GM12865 (cell line): ENCODE measurements at places on chromosomes 6 and 20.

DNA sequence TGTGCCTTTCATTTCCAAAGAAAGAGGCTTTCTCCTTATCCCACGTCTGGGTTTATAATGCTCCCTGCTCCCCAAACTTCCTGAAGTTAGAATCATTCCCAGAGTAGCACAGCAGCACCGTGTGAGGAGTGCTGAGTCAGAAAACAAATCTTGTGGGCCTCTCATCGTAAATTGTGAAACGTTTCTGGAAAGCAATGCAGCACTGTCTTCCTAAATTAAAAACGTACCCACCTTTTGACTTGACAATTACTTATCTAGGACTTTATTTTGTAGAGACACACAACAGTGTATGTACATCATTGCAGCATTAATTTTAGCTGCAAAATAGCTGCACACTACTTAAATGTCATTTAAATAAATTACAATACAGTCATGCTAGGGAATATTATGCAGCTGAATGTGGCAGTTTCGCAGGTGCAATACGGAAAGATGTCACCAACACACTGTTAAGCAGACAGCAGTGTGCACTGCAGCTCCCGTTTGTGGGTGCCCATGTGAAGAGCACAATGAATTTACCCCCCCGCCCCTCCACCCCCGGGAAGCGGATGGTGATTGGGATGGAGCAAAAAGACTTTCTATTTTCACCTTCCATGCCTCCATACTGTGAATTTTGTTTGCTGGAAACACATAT is 30.8 kb downstream of the RRBP1 start:
- no peak for DNase-seq

- DNase-seq, result no peak
Observed at GRCh38 chr6:156879186-156879585, 102.0 kb downstream of the ARID1B start.

DNA sequence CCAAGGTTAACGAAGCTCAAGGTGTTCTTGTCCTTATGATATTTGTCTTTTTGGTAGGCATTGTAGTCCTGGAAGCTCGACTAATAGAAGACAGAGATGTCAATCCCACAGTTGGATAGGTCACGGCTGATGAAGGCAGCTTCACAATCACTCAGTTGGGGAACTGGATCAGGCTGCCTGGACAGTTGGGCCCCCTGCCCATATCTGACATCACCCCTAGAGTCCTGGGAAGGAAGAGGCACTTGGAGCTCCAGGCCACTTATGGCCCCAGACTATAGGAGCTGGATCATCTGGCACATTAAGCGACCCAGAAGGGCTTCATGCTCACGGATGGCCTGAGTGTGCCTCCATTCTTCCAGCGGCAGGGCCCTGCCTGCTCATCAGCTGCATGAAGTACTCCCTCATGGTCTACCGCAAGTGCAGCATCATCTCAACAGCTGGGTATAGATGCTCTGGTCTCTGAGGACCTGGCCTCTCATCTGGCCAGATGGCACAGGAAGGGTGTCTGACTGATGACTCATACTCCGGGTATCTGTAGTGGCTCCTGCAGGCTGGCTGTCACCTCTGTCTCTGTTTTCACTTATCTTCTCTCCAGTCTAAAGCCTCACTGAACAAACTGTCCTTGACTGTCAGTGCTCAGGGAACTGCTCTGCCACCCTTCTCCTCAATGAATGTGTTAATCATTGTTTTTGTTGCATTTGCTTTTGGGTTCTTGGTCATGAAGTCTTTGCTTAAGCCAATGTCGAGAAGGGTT is 29.2 kb upstream of the SSR1 start:
- DNase-seq, result peak; percentile 46

DNA sequence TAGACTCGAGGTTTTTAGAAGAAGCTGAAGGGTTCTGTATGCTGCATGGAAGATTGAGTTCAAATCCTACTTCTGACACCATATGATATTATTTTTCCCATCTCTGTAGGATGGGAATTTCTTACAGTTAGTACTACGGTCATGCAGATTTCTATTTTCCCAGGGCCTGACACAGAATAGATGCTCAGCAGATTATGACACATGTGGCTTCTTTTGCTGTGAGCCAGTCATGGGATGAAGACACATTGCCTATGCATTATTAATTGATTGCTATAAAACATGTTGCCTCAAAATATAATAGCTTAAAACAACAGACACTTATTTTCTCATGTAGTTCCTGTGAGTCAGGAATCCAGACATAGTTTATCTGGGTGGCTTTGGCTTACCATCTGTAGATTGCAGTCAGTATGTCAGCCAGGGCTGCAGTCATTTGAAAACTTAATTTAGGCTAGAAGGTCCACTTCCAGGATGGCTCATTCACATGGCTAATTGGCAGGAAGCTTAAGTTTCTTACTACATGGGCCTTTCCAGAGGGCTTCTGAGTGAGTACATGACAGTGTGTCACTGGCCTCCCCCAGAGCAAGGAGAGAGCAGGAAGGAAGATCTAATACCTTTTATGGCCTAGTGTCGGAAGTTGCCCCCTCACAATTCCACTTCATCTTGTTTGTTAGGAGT is 29.5 kb downstream of the TOP1 start:
- no peak for DNase-seq

DNA sequence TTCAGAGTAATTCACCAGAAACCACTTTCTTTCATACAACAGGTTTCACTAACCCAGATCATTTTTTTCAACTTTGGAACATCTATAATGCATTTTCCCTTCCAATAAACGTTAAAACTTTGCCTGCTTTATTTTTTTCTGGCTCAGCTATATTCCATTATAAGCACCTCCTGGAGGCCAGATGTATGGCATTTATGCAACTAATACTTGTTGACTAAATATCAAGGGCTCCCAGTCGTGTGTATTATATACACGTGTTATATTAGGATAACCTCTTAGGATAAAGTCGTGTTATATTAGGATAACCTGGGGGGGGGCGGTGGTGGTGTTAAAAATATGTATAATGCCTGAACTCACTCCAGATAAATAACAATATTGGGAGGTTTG is 6.7 kb downstream of the OPN5 start:
- no peak for DNase-seq

GRCh38 chr6:109260701-109261100 is 121.6 kb downstream of the CD164 start:
- DNase-seq, result no peak

DNA sequence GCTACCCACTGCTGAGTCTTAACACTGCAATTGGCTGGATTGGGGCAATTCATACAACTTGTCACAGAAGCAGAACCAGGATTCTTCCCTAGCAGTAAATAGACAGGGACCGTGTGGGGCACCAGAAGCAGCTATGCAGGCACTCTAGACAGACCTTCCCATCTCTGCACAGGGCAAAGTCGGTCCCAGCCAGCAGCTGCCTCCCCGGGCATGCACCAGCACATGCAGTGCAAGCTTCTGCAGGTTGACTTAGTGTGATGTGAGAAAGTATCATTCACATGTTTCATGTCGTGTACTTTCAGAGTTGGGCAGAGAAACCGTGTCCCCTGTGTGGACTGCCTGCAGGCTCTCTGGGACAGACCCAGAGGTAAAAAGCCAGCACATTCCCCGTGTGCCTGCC is 98.0 kb upstream of the FOXA2 start:
- DNase-seq, result no peak

GRCh38 chr20:41080866-41081265 is 52.2 kb downstream of the TOP1 start:
- DNase-seq, result no peak

DNA sequence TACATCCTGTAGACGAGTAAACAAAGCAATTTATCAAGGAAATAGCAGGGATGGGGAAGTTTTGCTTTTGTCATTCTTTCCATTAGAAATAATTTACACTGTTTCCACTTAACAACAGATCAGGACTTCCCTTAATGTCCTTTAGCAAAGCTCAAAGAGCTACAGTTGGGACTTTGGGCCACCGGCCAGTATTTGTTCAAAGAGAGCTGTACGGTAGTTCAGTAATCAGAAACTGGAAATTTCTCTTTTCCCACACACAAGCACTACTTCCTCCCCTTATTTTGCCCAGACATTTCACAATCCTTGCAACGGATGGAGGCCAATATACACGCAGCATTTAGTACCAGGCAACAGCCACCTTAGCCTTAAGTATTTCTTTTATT is 12.1 kb upstream of the HINT3 start:
- no peak for DNase-seq

DNA sequence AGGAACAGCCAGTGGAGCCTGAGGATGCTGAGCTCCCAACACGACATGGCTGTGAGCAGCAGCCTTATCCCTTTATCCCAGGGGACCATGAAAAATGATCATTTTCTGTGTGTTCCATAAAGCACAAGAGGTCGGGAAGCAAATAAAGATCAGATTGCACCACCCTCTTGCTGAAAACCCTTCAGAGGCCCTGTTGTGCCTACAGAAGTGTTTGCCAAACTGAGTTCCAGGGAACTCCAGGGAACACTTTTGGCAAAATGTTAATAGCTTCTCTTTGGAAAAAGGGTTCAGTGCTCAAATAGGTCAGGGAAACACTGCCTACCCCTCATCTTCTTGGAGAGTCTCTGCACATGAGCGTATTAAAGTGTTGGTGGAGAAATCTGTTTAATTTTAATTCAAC is 24.4 kb downstream of the ARMC2 start:
- DNase-seq, result no peak

GRCh38 chr6:134938896-134939295 is 11.0 kb downstream of the ALDH8A1 start:
- peak; percentile 59 for DNase-seq

- peak; percentile 95 for DNase-seq
Observed at GRCh38 chr6:26195376-26195923, 108.2 kb downstream of the HFE start.

DNA sequence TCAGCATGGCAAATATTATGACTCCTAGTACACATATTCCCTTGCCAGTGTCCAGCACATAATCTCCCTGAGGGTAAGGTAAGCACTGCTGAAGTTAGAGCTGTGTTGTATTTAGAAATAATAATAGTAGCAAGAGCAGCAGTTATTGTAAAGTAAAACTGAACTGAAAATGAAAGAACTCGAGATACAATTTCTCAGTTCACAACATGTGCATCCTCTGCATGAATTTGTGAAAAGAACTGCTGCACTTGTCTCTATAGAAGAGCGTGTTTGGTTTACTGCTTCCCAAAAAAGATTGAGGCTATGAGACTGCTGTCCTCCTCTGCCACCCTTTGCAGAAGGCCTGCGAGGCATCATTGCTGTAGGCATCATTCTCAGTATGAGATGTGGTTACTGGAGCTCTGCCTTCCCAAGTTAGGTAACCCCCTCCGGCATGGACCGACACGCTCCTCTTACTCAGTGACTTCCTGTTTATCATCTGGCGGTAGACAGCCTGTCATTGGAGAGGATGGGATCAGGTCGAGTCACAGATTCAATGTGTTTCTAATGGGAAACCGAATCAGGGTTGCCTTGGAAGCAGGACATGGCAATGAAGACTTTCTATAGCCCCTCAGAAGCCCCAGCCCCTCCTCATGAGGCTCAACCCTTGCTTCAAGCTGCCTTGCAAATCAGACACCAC is 48.1 kb downstream of the SLC24A3 start:
- peak; percentile 29 for DNase-seq

GRCh38 chr20:22833851-22834250 is 201.3 kb upstream of the SSTR4 start:
- DNase-seq, result no peak

DNA sequence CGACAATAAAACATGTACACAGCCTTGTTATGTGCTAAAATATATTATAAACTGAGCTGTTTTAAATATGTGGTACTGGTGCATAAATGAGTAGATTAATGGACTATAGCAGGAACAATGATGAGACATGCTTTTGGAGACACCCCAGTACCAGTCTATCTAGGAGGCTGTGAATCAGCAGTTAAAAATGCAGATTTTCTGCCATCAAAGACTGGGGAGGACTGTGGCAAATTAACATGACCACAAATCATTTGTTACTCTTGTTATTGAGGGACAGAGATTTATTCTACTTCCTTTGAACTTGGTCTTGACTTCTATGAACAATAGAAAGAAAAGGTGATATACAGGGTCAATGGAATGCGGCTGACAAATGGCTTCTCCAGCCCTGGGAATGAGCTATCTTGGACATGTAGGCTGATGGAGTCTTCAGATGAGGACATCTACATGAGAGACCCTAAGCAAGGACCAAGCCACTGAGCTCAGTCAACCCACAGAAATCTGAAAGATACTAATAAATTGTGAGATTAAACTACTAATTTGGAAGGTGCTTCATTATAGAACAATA is 551.7 kb upstream of the GJE1 start:
- no peak for DNase-seq

GRCh38 chr6:5566718-5567117 is 305.4 kb downstream of the FARS2 start:
- DNase-seq, result peak; percentile 85

DNA sequence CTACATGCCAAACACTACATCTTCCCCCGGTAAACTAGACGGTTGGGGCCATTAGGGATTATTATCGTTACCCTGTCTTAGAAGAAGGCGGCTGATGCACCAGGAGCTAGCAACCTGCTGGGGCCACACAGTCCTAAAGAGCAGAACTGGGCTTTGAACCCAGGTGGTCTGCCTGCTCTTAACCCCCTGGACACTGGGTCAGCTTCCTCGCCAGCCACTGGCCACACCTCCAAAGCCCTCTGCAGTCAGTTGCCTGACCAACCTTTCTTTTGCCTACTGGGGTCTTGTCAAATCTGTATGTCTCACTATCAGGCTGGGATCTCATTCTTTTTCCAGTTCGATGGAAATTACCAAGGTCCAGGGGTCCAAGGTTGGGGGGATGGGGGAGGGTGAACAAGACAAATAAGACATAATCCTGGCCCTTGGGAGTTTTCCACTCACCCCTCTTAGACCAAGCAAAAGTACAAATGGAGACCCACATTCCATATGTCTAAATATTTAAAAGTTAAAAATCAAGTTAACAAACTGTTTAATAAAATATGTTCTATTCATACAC is 34.0 kb upstream of the FOXP4 start:
- DNase-seq, result no peak

GRCh38 chr6:9825526-9825925 is 589.3 kb downstream of the TFAP2A start:
- no peak for DNase-seq

DNA sequence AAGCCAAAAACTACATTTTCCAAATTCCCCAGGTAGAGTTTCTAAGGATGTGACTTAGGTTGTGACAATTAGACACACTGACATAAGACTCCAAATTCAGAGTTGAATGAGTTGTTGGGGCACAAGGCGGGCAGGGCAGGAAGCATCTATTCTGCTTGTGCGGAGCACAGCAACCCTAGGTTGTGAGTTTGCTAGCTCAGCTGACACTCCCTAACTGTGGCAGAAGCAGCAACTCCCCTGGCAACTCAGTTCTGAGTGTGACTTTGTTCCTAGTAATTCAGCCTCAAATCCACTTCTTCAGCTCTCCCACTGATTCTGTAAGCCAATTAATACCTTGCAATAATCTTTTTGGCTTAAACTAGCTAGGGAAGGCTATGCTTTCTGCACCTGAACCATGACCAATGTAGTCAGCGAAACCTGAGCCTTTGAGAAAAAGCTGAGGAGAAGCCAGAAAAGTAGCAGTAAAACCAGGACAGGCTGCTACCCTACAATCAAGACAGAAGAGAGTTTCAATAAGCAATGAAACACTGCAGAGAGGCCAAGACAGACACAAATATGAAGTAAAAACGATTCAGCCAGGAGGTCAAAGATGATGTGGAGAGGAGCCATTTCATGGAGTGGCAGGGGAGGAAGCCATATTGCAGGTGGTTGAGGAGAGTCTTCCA is 30.0 kb upstream of the PAQR8 start:
- no peak for DNase-seq

GRCh38 chr6:131413831-131414191 is 159.2 kb upstream of the ARG1 start:
- no peak for DNase-seq

- no peak for DNase-seq
Observed at GRCh38 chr6:40116832-40117231, 182.6 kb upstream of the MOCS1 start.

GRCh38 chr6:169227116-169227515 is 26.5 kb downstream of the THBS2 start:
- DNase-seq, result no peak
